ENCODE measurements at places on chromosomes 7 and 10. TPM values are rescaled to one million over a fixed set of nuclear protein-coding genes. Genes with fewer than 3 reads are reported as not detected.
A peak's percentile ranks its signal among the peaks of the same experiment; 100 is the strongest.

GRCh38 chr10:77910524-77911145 lies 15.9 kb downstream of the DLG5 start:
- no peak for DNase-seq

DNA sequence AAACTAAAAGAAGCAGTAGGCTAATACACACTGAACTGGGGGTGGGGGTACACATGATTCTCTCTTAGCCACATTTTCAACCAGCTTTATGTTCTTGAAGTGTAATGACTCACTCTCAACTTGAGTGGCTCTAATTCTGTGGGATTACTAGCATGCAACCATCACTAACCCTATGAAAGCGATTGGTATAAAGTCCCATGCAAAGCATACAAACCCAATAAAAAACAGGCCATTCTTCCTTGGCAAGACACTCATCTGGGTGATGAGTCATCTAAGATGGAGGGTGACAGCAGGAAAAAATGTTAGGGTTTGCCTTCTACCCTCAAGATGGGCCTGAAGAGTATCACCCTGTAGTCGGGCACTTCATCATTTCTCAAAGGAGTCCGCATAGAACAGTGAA lies 14.9 kb upstream of the PON3 start:
- DNase-seq, result no peak

DNA sequence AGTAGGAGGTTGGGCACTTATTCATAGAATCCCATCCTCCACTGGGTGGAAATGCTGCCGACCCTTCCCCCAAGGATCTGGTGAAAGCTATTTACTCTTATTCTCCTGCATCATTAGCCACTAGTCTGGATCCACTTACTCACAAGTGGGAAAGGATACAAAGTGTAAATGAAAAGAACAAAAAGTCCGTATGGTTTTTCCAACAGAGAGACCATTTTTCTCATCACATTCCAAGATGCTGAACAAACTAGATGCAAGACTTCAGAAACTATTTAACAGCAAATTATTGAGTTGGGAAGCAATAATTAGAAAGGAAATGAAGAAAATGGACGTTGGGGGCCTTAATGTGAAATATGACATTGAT lies 242.4 kb upstream of the GLI3 start:
- DNase-seq, result no peak

- no peak for DNase-seq
These were observed 18.0 kb downstream of the MXI1 start for GRCh38 chr10:110225441-110225755.

DNA sequence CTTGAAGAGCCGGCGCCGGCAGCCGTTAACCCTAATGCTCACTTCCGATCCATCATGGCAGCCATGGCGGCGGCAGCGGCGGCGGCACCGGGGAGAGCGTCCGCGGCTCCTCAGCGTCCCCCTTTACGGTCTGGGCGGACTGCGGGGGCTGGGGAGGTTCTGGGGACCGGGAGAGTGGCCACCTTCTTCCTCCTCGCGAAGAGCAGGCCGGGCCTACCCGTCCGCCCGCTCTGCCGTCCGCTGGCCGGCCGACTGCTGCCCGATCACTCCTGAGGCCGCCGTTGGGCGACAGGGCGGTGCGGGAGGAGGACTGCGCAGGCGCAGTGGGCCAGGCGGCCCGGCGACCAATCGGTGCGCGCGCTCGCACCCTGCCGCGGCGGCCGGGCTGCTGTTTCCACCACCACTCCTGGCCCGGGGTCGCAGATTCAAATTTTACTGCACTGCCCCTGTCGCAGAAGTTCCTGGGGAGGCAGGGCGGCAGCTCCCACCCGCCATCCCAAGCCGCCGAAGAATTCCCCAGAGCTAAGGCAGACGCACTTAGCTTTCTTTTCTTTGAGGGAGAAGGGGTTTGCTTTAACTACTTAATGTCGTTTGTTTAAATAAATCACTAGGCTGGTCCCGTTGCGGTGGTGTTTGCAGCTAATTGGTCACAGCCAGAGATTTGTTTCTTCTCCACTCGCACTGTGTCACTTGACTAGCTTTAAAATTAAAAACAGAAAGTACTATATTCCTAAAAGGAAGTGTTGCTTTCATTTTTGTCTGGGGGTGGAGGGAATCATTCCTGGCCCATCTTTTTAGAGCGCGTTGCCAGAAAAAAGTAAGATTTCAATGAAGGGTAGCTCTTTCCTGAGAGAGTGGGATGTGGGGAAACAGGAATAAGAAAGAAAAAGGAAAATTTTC lies at the start of gene KIF5B:
KIF5B (minus strand) TSS at position 290 of the 900 bp plus-strand sequence. CDS start 452 bp downstream, outside the sequence.
- no peak for DNase-seq

DNA sequence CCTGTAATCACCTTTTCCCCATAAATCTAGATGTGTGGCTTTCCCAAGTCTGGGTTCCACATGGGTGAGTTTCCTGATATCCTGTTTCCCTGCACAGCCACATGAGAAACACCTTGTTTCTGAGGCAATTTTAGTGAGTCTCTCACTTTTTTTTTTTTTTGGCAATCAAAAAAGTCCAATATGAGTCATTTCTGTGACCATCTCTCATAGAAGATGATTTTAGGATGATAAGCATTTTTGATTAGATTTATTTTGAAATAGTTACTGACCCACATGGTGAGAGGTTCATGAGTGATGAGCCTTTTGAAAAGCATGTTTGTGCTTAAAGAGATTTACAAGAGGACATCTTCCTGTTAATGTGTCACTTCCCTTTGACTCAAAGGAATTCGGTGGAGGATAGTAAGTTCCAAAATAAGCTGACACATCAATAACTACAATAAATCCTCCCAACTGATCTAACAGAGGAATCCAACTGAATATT lies 464.0 kb downstream of the INHBA start:
- no peak for DNase-seq

- DNase-seq, result no peak
These were observed 238.9 kb upstream of the ETV1 start for GRCh38 chr7:14228341-14228740.

GRCh38 chr7:50068026-50068425 lies 25.0 kb downstream of the ZPBP start:
- no peak for DNase-seq

- DNase-seq, result peak; percentile 2
These were observed 52.4 kb downstream of the CASD1 start for GRCh38 chr7:94561841-94562514.

GRCh38 chr7:143258831-143259230 lies 4.4 kb upstream of the GSTK1 start:
- no peak for DNase-seq

- DNase-seq, result no peak
These were observed 16.0 kb downstream of the EGFR start for GRCh38 chr7:55034776-55035175.

GRCh38 chr10:24444337-24444736 lies 235.4 kb downstream of the KIAA1217 start:
- no peak for DNase-seq

DNA sequence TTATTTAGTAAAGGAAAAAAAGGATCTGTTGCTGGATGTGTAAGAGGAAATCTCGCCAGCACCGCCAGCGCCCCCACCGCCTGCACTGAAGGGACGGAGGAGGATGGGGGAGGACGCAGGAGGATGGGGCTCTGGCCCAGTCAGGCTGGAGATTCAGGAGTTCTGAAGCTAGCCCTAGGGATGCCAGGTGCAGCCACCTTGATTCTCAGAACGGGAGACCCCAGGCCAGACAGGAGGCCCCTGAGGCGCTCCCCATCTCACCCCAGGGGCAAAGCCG lies 1.3 kb downstream of the CAMK2B start:
- no peak for DNase-seq

GRCh38 chr10:49111320-49111698 lies 4.0 kb downstream of the VSTM4 start:
- DNase-seq, result no peak

GRCh38 chr7:26854876-26855855 lies 9.2 kb downstream of the SKAP2 start:
- DNase-seq, result no peak

GRCh38 chr7:26584987-26585665 lies 279.3 kb downstream of the SKAP2 start:
- DNase-seq, result no peak

- no peak for DNase-seq
These were observed 172.3 kb downstream of the PTPRN2 start for GRCh38 chr7:158415316-158415715.

DNA sequence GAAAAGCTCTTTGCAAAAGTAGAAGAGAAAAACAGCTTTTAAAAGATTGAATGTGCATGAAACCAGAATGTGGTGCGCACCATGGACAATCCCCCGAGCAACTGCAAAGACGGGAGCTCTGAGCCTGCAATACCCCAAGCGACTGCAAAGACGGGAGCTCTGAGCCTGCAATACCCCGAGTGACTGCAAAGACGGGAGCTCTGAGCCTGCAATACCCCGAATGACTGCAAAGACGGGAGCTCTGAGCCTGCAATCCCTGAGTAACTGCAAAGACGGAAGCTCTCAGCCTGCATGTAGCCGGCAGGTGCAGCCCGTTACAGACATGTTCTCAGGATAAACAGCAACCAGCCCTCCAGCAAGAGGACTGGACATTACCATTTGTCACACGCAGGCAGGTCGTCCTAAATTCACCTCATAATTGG lies 6.2 kb downstream of the ZNF775 start:
- DNase-seq, result no peak

MACC1 gene
- 0.19 TPM for total RNA-seq

HABP2 gene
- 0.48 TPM for total RNA-seq

MTERF1 gene
- 7.2 TPM for total RNA-seq

ATP6V0A4 gene
- total RNA-seq, result not detected
